ENCODE measurements at places on chromosomes 5 and 9. TPM values are rescaled to one million over a fixed set of nuclear protein-coding genes. Genes with fewer than 3 reads are reported as not detected.

The GOLPH3 gene
- polyA plus RNA-seq: 40.4 TPM

The ALDH1B1 gene
- 11.5 TPM for polyA plus RNA-seq

The PCDHB13 gene
- 1.7 TPM for polyA plus RNA-seq

The OR13D1 gene
- not detected for polyA plus RNA-seq

The BHMT2 gene
- polyA plus RNA-seq: 21.8 TPM

The NPDC1 gene
- polyA plus RNA-seq: 69.7 TPM

The C5orf34 gene
- polyA plus RNA-seq: 0.41 TPM

The LCN15 gene
- polyA plus RNA-seq: 2.1 TPM

The DNAH5 gene
- polyA plus RNA-seq: 0.02 TPM

The GRHPR gene
- polyA plus RNA-seq: 119 TPM

The PCDHAC2 gene
- 0.02 TPM for polyA plus RNA-seq

The THBS4 gene
- polyA plus RNA-seq: 6.9 TPM

The CXCL14 gene
- 4.5 TPM for polyA plus RNA-seq

The TMEM174 gene
- not detected for polyA plus RNA-seq

The LRRC19 gene
- not detected for polyA plus RNA-seq

The PCA3 gene
- polyA plus RNA-seq: 0.18 TPM

The FAM153A gene
- 3.7 TPM for polyA plus RNA-seq

The NR2F1 gene
- 29.0 TPM for polyA plus RNA-seq

The GTF3C5 gene
- 39.2 TPM for polyA plus RNA-seq

The AQP7 gene
- 161 TPM for polyA plus RNA-seq

The WNT8A gene
- polyA plus RNA-seq: not detected

The ATP10B gene
- 0.25 TPM for polyA plus RNA-seq

The KIF24 gene
- 0.23 TPM for polyA plus RNA-seq

The ENC1 gene
- polyA plus RNA-seq: 2.9 TPM

The SYK gene
- 0.97 TPM for polyA plus RNA-seq

The BAAT gene
- polyA plus RNA-seq: 0.11 TPM

The BTNL3 gene
- 0.11 TPM for polyA plus RNA-seq

The ESM1 gene
- polyA plus RNA-seq: 0.43 TPM

The B4GALT1 gene
- 24.7 TPM for polyA plus RNA-seq

The SMC5 gene
- polyA plus RNA-seq: 7.7 TPM

The TXNDC8 gene
- polyA plus RNA-seq: not detected

The RGS7BP gene
- 1.0 TPM for polyA plus RNA-seq

The VLDLR gene
- polyA plus RNA-seq: 38.6 TPM

The ZBTB5 gene
- 3.8 TPM for polyA plus RNA-seq

The HIGD2A gene
- 349 TPM for polyA plus RNA-seq

The GBA2 gene
- 70.3 TPM for polyA plus RNA-seq

The PRDM9 gene
- not detected for polyA plus RNA-seq

The RNF20 gene
- polyA plus RNA-seq: 17.9 TPM

The S1PR3 gene
- polyA plus RNA-seq: 24.9 TPM

The CAMK2A gene
- 15.4 TPM for polyA plus RNA-seq

All from right cardiac atrium (tissue), 5 donors.